ENCODE measurements at places on chromosomes 13 and 19. TPM values are rescaled to one million over a fixed set of nuclear protein-coding genes. Genes with fewer than 3 reads are reported as not detected.

GRCh38 chr13:40558656-40559055 lies 107.8 kb downstream of the FOXO1 start:
- DNase-seq = no peak

- DNase-seq = no peak
These were observed 30.1 kb downstream of the RDH8 start for GRCh38 chr19:10043286-10043927.

DNA sequence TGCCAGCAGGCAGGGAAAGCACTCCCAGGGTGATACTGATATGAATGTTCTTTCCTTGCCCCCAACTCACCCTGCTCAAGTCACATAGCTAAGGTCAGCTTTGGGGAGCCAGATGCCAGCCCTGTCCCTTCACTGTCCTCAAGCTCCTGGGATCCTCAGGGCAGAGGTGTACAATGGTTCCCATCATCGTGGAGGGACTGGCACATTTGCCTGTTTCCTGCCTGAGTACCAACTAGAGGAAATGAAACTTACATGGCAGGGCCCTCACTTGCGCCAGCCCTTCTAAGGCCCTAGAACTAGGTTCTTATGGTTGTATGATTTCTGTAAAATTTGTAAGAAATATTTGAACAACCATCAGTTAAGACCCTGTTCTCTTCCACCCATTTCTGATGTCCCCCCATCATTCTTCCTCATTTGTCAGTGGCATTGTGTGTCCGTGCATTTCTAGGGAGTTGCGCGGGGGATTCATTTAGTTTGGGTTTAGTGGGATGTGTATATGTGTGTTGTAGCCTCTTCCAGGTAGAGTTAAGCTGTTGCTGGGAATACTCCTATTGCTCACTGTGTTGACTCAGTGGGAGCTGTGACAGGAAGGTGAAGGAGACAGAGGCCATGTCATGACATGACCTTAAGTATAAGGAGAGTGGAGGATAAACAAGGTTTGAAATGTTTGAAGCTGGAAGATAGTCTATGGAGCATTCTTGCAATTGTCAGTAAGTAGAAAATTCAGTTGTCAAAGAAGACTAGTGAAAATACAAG lies 41.3 kb upstream of the RCBTB2 start:
- DNase-seq = no peak

Gene MEIOSIN
- total RNA-seq = not detected

- DNase-seq = no peak
These were observed 2.0 kb downstream of the ETV2 start for GRCh38 chr19:35643255-35644205.

DNA sequence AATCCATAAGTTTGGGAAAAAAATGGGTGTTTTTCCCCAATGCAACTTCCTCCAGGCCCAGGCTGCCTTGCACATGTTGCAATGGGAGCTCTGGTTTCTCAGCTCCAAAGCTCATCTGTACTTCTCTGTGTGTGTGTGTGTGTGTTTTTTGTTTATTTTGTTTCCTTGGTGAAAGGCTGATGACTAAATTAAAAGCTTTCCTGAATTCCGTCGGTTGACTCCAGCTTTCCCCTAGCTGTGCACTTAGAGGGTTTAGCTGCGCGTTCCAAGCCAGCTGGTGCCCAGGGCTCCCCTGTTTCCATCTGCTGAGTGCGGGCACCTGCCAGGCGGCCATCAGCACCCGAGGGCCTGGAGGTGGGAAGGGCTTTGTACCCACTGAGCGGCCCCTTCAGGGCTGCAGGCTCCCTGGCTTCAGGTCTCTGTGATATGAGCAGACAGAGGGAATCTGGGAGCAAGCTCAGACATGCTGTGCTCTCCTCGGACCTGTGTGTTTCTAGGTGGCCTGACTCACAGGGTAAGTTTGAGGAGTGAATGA lies 129.1 kb upstream of the SOX1 start:
- no peak for DNase-seq

DNA sequence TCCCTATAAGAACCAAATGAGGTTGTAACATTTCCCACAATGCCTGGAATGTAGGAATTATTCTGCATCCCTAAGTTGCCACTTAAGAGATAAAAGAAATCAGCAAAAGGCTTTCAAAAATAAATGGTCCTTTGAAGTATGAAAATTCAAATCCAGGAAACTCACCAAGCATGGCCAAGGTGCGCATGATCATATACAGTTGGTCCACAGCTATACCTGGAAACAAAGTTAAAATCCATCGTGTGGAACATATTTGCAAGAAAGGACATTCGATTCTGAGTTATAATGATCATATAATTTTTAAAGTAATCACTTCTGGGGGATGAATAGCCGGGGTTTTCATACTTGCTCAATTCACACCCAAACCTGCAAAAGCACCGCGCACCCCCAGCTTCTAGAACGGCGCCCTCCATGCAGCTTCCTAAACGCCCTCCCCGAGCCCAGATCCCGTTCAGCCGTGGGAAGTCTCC lies 525 bp downstream of the CARS2 start:
- no peak for DNase-seq

- DNase-seq = no peak
These were observed 8.8 kb downstream of the TSSK6 start for GRCh38 chr19:19506592-19506991.

DNA sequence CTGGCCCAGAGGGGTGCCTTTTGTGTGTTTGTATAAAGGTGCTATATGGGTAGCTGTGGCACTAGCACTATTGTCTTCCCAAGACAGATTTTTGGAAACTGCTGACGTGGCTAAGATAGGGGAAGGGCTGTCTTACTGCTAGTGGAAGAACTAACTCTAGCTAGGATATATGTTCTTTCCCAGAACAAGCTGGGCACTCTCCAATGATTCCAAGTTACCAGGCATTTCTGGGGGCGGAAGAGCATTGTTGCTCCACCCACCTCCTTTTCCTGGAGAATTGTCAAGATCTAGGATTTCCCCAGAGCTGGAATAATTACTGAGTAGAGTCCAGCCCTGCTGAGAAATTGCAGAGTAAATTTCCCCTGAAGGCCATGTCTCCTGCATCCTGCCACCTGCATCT lies 408.3 kb downstream of the KLF5 start:
- DNase-seq = no peak

- no peak for DNase-seq
These were observed 1.2 kb downstream of the PPM1N start for GRCh38 chr19:45499196-45500180.

DNA sequence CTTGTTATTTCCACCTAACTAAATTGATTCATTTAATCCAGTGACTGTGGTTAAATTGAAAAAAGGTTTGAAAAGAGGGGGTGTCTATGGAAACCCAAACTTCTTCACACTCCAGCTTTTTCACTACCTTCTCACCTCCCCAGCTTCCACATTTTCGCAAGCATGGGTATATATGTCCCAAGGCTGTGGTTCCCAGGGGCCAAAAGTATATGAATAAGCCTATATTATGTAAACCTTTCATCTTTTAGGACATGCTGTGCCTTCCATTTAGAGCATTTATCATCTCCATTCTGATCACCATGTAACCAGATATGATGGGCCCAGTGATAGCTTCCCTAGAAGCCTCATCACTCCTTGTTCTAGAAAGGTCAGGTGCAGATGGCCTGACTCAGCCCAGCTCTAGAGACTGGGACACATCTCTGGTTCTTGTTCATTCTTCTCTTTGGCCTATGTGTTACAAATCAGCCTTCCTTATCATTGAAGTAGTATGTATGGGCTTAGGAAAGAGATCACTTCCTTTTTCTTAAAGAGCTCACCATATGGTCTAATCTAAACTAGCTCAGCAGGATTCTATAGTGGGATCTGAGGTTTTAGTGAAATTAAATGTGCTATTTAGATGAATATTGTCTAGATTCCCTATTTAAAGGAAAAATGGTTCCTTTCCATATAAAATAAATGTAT lies 19.5 kb upstream of the ARL11 start:
- no peak for DNase-seq

Measured in epithelial cell of proximal tubule (primary cell).